Islet precursor cell (in vitro differentiated cells): ENCODE measurements at places on chromosomes 2 and 18.
A peak's percentile ranks its signal among the peaks of the same experiment; 100 is the strongest.

DNA sequence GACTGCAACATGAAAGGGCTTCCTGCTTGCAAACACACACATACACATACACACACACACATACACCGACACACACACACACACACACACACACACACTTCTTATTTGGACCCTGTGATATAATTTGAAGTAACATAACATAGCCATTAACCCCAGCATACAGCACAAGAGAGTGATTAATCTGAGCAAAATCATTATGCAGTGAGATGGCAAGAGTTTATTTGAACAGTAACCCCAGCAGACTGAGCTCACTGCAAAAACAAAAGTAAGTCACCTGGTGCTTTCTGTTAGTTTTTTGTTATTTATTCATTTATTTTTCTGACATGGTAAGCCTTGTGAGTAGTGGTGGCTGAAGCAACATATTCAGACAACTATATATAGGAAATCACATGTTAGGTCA, 93.7 kb downstream of the NOL4 start:
- DNase-seq: no peak

DNA sequence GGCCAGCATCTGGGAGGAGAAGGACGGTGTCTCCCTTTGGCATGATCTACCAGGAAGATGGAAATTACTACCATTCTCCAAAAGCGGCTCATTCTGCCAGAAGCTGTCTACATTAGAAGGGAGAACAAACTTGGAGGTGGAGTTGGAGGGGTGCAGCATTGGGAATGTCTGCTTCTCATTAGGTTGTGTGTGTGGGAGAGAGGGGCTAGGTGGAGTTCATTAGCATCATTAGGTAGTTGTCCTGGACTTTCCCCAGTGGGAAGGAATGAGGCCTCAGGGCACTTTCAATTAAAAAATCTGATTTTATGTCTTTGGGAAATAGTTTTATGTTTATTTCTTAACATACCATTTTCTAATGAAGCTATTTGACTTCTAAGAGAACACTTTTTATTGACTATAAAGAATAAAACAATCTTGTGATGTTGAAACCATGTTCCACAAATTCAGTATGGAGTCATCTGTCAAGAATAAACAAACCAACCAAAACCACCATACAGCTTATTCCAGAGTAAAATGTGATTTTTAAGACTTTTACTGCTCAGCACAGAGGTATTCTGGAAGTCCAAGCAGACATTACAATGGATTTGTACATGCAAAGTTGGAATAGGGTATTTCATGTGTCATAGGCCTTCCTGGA, 60.6 kb downstream of the VAPA start:
- DNase-seq: no peak

GRCh38 chr18:31097666-31098065, 4.6 kb downstream of the DSC2 start:
- DNase-seq: no peak

GRCh38 chr2:235827585-235827992, 333.7 kb downstream of the AGAP1 start:
- DNase-seq: peak; percentile 53

DNA sequence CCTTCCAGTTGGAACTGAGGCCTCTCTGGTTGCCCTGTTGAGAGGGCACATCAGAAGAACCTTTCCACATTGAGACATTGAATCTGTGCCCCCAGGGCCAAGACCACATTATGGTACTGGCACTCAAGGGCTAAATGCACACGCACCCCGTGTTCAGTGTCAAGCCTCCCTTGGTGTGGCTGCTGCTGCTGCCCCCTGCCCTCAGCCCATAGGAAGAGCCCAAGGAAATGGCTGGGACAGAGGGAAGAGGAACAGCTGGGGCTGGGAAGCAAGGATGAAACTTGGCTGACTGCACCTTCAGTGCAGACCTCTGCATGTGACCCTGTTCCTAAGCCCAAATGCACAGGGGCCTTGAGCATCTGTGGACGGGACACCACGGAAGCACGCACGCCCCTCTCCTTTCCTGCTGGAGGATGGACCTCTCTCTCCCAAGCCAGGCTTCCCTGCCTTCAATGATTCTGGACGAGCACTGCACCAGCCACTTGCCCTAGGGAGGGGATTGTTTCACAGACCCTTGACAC, 40.2 kb downstream of the NIFK start:
- DNase-seq: no peak

DNA sequence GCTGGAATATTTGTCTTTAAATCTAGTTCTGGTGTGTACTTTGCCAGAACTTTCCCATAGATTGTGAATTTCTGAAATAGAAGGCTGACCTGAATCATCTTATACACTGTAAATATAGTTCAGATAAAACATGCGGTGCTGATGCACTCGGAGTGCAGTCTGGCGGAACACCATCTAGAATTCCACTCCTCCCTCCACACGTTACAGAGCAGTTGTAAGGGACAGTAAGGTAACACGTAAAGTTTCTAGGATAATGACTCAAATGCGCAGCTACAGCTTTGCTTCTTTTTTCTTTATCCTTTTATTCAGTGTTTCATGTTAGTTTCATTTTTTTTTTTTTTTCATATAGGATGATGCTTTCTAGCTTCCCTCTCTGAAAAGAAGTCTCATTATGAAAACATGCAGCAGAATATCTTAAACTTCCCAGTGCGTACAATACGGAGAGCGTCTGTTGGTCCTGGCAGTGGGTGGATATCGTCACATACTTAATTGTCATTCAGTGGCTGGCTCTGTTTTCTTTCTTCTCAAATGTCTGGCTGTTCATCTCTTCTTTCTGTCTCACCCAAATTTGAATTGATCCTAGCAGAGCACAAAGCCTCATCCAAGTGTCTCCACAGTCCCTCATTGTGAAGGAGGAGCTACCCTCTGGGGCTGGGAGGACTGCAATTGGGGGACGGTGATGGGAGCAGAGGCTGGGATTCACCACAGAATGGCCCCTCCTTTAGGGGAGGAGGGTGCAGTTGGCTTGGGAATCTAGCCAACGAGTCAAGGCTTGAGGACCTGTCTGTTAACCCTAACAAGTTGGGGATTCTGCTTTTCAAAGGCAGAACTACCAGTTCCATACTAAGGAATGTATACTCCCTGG, 138.8 kb downstream of the MYT1L start:
- DNase-seq: no peak

DNA sequence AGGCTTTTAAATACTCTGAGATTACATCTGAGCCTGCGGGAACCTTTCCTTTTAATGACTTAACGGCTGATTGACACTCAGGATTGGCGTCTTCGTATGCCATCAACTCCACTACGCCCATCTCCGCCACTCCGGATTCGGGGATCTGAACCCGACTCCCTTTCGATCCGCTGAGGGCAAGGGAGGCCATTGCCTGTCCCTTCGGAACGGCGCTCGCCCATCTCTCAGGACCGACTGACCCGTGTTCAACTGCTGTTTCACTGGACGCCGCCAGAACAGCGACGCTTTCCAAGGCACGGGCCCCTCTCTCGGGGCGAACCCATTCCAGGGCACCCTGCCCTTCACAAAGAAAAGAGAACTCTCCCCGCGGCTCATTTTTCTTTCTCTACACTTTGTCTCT, 90.4 kb downstream of the PID1 start:
- DNase-seq: no peak

- no peak for DNase-seq
These were observed 22.9 kb downstream of the SERPINB8 start for GRCh38 chr18:63992751-63993150.

- DNase-seq: no peak
These were observed 387.6 kb upstream of the TNP1 start for GRCh38 chr2:217247476-217247875.

GRCh38 chr2:231925303-231926179, 655 bp downstream of the NPPC start:
- peak; percentile 90 for DNase-seq

GRCh38 chr2:86520153-86520552, 43.1 kb downstream of the CHMP3 start:
- no peak for DNase-seq

DNA sequence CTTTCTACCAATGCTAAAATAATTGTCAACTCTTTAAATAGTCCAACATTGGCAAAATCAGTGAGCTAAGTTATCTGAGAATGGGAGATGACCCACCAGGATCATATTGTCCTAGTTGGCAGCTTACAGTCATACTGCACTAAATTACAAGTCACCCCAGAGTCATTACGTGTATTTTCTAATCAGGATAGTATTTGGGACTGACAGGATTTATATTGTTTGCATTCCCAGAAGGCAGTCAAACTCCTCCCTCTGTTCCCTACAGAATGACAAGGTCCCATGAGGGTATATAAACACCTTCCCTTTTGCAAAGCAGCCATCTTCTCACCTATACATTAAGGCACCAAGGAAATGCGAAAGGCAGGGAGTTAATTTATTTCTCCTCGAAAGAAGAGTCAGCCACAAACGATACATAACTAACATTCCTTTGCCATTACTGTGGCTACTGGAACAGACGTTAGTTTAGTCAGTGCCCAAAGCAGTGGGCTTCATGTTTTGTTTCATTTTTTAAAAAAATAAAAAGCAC, 125.3 kb downstream of the ANTXR1 start:
- no peak for DNase-seq

DNA sequence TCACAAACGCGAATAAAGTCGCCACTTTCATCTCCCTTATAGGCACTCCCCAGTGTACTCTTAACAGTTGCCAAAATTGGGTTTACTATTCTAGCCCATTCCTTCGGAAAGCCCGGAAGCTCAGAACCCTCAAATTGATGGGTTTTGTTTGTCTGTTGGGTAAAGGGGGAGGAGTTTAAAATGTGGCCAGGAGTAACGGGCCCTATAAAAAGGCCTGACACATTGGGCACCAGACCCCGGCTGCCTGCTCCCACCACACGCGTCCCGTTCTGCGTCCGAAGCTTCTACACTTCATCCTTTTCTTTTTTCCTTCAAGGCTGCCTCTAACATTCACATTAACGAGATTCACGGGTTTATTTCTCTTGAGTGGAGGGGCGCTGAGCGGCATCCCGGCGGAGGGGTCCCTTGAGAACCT, 837 bp downstream of the NHEJ1 start:
- no peak for DNase-seq

GRCh38 chr2:192277494-192278109, 82.9 kb upstream of the TMEFF2 start:
- no peak for DNase-seq

DNA sequence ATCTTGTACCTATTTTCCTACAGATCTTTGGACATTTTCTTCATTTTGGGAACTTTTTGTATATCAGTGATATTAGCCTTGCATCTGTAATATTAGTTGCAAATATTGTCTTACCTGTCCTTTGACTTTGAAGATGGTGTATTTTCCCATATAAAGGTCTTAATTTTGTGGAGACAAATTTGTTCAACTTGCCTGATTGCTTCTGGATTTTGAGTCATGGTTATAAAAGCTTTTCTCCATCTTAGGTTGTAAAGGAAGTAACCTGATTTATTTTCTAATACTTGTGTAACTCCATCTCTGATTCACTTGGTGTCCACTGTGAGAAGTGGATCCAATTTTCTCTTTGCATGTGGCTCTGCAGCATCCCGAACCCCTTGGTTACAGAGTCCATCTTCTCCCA, 97.7 kb upstream of the OTOS start:
- no peak for DNase-seq

DNA sequence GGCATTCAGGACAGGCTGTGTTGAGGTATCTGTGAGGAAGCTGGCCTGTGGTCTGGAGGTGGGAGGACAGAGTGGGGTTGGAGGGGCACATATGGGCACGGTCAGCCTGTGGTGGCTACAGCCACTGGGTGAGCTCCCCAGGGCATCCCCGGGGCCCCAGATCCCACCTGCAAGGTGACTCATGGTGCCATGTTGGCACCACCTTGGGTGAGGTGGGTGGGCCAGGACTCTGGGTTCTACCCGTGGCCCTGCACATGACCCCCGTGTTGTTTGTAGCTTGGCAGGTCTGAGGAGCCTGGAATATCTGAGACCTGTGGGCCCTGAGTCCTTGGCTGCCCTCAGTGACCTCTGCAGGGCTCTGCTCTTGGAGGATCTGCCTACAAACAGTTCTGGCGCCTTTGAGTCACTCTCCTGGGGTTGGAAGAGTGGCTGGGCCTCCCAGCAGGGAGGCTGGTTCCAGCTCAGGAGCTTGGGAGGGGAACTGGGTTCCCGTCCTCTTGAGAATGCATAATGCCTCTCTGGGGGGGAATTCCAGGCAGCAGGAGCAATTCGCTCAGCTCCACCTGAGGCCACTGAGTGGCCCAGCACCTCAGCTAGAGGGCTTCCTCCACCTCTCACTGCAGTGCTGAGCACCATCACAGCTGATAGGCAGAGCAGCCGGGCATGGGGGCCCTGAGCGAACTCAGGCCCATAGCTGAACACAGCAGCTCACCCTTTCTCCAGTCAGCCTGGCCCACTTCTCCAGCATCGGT, 105.1 kb downstream of the DYSF start:
- DNase-seq: peak; percentile 79

GRCh38 chr2:106137731-106138521, 56.2 kb downstream of the UXS1 start:
- peak; percentile 76 for DNase-seq

GRCh38 chr2:161965994-161966393, 108.0 kb downstream of the DPP4 start:
- DNase-seq: no peak

DNA sequence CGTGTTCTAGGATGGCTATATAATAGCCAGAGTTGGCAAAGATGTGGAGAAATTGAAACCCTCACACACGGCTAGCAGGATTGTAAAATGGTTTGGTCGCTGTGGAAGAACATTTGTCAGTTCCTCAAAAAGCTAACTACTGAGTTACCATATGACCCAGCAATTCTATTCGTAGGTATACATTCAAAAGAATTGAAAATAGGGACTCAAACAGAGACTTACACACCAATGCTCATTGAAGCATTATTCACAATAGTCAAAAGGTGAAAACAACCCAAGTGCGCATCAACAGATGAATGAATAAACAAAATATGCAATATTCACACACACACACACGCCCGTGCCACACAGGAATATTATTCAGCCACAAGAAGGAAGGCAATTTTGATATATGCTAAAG, 98.7 kb downstream of the PLA2R1 start:
- DNase-seq: no peak

- peak; percentile 21 for DNase-seq
These were observed 37.4 kb downstream of the MYO7B start for GRCh38 chr2:127572841-127573240.

- DNase-seq: no peak
These were observed 193.0 kb downstream of the TXNL1 start for GRCh38 chr18:56445422-56445821.

DNA sequence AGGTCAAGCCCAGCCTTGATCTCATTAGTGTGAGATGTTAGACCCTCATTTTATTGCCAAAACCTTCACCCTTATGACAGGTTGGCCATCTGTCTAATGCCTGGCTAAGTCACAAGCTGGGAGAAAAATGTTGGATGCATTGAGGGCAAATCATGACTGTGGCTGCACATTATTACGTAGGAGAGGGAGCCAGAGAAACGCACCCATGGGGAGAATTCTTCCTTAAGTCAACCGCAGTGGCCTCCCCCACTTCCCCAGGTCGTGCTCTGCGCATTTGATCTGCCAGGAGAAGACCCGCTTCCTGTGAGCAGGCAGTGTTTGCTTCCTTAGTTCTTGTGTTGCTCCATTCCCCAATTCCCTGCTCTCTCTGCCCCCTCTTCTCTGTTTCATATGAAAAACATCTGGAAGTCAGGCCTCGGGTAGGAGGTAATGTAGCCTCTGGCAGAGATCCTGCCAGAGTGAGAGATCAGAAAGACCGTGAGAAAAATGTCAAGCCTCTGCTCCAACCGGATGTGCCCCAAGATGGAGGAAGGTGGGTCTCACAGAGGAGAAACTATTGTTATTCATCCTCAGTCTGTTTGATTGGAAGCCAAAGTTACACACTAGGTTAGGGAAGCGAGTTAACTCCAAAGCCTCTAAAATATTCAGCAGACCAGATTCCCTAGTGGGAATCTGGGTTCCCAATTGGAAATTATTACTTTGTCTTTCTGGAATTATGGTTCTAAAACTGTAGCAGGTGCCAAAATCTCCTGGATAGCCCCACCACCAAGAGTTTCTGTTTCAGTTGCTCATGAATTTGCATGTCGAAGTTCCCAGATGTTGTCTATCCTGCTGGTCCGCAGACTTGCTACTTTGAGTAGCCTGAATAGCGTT, 144.3 kb upstream of the PELI1 start:
- no peak for DNase-seq
